ENCODE measurements at places on chromosomes 16 and 17. TPM values are rescaled to one million over a fixed set of nuclear protein-coding genes. Genes with fewer than 3 reads are reported as not detected.

ZP2 gene
- not detected for total RNA-seq

GRCh38 chr16:11029948-11030347 is 85.6 kb downstream of the CLEC16A start:
- DNase-seq, result no peak

DNA sequence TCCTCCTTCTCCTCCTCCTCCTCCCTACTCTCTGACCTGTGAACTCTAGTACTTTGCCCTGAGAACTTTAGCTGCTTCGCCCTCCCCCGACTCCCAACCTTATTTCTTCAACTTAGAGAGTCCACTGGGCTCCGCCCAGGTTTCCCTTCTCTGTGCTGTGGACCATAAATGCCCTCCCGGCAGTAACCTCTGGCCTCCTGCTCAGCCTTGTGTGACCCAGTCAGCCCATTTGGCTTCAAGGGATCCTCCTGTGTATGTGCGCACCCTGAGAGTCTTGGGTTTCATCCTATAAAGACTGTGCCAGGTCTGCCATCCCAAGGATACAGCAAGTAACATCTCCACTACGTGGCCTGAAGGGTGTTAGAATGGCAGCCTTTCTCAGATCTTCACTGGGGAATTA is 275.6 kb upstream of the C16orf82 start:
- DNase-seq, result no peak

- no peak for DNase-seq
Observed at GRCh38 chr16:76125871-76126270, 151.3 kb upstream of the CNTNAP4 start.

- no peak for DNase-seq
Observed at GRCh38 chr17:73947966-73948355, 255.5 kb upstream of the RPL38 start.

GRCh38 chr16:70777973-70778406 is 23.0 kb downstream of the VAC14 start:
- DNase-seq, result no peak

DNA sequence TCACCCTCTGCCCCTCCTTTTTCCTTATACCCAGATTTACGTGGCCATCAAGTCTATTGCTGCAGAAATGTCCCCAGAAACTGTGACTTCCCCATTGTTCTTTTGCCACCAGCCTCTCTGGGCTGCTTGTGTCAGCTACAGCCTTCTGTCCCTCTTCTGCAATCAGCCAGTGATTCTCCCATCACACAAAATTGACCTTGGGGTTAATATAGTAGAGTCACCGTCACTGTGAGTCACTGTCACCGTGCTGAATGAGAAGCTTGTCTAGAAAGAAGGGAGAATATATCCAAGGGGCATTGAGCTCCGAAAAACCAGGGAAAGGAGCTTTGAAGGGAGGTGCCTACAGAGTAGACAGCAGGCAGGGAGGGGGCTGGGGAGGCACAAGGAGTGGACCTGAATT is 290.5 kb downstream of the HAPSTR1 start:
- DNase-seq, result no peak
